ENCODE measurements at places on chromosomes 6 and 20.

DNA sequence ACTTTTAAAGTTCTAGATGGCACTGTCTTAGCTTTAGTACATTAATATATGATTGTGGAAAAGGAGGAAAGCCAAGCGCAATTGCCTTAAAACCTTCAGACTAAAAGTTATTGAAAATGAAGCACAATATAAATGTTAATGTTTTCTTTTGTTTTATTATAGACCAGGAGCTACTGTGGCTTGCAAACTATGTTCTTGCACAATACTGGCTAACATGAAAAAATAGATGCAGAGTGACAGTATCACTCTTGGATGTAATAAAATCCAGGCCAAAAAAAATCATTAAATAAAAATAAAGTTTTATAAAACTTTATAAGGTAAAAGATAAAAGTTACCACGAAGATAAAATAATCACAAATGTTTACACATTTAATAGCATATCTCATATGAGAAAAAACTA is 18.3 kb upstream of the PLN start:
- no peak for ATAC-seq

DNA sequence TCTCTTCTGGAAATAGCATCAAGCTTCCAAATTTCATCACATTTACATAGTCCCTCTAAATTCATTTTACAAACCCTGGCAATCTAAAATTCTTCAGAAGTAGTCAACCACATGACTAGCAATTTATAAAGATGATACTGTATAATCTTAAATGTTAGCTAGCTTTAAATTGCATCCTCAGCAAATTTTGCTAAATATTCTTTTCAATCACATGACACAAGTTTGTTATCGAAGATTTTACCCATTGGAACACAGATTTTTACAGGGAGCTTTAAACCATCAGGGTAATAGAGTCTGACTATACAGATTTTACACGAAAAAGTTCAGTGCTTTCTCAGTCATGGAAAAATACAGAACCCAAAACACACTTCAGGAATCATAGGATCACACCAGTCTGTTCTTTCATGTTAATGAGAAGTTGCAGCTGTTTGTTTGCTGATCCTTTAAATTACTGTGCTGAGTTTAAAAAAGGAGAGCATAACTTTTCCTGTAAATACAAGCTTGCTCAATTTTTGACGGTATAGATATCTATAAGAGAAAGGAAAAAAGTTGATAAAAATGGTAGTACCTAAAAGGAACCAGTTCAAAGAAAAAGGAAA is 445.8 kb upstream of the ADGRB3 start:
- ATAC-seq: no peak

GRCh38 chr6:82270881-82271635 is 23.5 kb upstream of the IBTK start:
- ATAC-seq: peak; percentile 38

- ATAC-seq: no peak
These were observed 230.8 kb downstream of the BCAS1 start for GRCh38 chr20:53839423-53840176.

DNA sequence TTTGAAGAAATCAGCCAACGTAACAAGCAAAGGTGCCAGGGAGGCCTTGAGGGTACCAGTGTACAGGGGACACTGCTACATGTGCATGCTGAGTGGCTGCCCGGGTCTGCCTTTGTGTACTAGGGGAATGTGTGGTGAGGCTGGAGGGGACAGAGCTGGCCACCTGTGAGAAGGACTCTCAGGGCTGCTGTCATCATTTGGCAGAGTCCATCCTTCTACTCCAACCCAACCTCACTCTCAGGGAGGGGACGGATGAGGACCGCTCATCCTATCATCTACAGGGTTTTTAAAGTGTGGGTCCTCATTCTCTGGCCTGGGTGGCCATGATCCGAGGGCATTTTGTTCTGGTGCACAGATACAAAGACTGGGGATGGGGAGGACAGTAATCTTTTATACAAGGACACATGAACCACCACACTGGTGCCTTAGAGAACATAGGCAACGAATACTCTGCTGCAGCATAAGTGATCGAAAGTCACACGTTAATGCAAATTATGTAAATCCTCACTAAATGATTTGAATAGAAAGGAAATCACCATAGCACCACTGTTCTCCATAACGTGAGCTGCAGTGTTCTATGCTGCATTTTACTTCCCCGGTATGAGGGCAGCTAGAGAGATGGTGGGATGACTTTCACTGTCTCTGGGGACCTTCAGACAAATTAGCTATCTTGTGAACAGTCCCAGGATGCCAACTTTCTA is 181.4 kb downstream of the GMPR start:
- no peak for ATAC-seq

GRCh38 chr6:107703606-107704005 is 120.5 kb downstream of the SCML4 start:
- no peak for ATAC-seq

GRCh38 chr6:104320896-104321295 is 538.8 kb downstream of the HACE1 start:
- no peak for ATAC-seq

DNA sequence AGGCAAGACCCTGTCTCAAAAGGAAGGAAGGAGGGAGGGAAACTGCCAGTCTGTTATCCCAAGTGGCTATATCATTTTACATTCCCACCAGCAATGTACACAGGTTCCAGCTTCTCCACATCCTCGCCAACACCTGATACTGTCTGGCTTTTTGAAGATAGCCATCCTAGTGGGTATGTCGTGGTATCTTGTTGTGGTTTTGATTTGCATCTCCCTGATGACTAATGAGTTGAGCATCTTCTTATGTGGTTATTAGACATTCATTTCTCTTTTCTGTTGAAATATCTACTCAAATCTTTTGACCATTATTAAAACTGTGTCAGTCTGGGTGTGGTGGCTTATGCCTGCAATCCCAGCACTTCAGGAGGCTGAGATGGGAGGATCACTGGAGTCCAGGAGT is 47.9 kb upstream of the ARID1B start:
- ATAC-seq: peak; percentile 85

GRCh38 chr6:61682562-61682961 is 603.5 kb downstream of the KHDRBS2 start:
- no peak for ATAC-seq

DNA sequence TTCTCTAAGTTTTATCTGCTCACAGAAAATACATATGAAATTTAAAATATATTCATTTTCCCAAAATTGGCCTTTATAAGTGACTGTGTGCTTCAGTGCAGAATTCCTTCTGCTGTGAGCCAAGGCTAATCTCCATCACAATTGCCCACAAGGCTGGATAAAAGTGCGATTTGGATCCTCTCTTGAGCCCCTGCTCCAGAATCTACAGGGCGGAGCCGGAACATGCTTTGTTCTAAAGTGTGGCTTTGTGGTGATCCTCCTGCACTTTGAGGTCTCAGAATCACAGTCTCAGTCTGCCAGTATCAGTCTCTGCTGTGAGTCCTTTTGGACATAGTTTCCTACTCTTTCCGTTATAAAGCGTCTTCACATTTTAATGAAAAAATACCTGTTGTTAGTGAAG is 28.9 kb downstream of the SMOC2 start:
- no peak for ATAC-seq

GRCh38 chr6:132633362-132633761 is 9.3 kb upstream of the TAAR2 start:
- no peak for ATAC-seq

GRCh38 chr6:73062837-73063236 is 162.5 kb downstream of the KHDC1L start:
- peak; percentile 80 for ATAC-seq

DNA sequence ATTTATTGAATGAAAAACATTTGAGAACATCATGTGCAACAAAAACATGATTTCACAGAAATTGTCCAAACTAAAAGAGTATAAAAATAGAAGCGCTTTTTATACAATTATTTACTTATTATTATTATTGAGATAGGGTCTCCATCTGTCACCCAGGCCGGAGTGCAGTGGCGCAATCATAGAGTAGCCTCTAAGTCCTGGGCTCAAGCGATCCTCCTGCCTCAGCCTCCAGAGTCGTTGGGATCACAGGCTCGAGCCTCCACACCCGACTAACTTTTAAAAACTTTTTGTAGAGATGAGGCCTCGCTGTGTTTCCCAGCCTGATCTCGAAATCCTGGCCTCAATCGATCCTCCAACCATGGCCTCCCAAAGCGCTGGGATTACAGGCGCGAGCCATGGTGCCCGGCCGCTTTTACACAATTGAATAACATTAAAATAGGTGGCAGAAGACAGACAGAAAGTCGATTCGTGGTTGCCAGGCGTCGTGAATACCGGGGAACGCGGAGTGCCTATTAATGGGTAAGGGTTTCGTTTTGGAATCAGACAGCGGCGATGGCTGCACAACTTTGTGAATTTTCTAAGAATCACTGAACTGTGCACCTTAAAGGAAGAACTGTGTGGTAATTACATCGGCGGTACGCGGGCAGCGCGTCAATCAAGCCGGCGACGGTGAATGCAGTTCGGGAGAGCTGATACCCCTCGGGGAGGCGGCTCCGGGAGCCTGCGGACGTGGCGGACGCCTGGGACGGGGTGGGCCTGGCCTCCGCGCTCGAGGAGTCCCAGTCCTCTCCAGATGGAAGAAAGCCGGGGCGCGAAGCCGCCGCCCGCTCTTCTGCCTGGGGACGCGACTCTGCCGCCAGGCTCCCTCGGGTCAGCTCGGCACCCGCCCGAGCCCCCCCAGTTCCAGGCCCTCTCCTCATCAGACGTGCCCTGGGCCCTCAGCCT is 807 bp downstream of the TBC1D20 start:
- peak; percentile 74 for ATAC-seq

DNA sequence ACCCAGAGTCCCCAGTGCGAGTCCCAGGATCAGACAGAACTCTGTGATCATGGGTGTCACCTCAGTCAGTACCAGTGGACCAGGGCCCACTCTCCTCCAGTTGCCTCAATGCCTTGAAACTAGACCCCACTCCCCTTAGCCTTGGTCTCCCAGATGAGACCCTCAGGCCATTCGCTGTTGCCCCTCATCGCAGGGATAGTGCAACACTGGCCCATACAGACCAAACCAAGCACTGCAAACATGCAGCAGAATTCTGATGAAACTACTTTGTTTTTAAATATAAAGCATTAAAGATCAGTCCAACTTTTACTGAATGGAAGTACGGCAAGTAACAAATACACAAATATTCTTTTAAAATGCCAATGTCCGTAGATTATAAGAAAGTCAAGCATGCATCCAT is 101.2 kb upstream of the NT5E start:
- ATAC-seq: no peak

GRCh38 chr6:105136431-105137350 is 43.1 kb downstream of the POPDC3 start:
- peak; percentile 81 for ATAC-seq

DNA sequence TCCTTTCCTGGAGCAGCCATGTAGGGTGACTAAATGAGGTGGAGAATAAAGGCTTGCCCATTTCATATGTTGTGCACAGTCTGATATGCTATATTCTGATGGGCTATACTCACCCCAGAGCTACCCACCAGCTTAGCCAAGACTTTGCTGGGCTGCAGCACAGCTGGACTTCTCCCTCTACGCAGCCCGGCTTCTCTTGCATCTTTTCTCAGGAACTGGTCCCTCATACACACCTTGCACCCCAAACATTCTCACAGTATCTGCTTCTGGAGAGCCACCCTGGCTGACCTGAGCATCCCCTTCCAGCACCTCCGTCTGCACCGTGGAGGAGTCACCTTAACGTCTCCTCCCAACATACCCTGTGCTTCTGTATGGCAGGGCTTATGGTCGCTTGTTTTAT is 150.8 kb upstream of the PMEPA1 start:
- ATAC-seq: no peak

DNA sequence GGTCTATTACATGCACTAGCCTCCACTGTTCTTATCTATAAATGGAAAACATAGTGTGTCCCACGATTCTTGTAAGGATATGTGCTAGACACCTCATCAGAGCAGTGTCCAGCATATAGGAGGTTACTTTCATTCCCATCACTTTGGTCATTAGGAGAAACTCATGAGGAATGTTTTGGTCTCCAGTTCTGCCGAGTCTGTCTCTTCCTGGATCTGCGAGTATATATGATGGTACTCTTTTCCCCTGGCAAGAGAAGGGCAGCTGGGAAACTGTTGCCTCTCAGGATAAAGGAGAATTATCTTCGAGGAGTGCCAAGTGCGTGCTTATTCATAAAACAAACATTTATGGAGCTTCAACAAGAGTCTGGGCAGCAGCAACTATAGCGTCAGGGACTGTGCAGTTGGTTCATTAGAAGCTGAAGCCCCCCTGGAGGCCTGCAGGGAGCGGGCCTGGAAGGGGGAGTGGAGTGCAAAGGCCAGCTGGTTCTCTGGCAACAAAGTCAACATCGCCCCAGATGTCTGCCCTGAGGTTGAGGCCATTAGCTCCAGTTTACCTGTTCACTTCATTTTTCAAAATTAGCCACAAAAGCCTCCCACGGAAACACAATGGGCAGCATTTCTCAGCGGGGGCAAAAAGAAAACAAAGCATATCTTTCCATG is 811.9 kb downstream of the MAFB start:
- no peak for ATAC-seq

All from SK-N-SH treated with all-trans-retinoic acid at 6 μM for 48 hours (cell line).